ENCODE measurements at places on chromosomes 2 and 18.

DNA sequence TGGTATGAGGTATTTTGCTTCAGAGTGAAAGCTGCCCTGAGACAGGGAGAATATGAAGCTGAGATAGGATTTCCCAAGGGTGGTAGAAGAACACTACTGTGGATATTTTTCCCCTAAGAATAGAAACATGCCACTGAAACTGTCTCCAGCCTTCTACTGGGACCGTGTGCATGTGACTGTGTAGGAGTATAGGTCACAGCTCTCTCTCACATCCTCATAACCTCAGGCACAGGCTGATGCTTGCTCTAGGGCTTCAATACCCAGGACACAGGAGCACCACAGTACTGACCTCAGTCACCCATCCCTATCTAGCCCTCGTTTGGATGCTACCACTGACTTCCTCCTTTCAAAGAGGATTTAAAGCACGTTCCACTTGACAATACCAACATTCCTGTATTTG is 67.2 kb downstream of the REV1 start:
- DNase-seq = no peak

DNA sequence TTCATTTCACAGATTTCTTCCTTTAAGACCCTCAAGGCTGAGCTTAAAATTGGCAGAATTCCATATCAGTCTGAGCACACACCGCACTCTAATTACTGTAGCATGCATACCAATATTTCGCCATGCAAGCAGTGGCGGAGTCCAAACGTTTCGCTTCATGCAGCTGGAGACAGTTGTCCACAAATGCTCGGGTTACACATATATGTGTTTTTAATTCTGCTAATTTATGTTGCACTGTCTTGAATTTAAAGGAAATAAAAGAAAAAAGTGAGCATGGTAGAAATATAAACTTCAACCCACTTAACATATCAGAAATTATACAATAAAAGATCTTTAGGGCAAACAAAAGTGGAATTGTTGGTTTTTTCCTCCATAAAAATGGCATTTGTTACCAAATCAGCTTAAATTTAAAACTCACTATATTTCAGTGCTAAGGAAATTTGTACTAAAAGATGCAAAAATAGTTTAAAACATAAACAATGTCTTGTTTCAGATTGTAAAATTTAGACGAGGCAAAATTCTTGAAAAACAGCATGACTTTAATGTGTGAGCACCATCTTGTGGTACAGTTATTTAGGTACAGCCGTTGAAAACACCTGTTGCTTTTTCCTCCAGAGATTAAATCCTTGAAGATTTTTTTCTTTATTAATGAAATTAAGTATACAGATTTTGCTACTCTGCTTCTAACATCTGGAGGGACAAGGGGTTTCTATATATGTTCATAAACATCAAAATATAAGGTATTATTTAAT is 24.1 kb upstream of the KANSL1L start:
- DNase-seq = no peak

DNA sequence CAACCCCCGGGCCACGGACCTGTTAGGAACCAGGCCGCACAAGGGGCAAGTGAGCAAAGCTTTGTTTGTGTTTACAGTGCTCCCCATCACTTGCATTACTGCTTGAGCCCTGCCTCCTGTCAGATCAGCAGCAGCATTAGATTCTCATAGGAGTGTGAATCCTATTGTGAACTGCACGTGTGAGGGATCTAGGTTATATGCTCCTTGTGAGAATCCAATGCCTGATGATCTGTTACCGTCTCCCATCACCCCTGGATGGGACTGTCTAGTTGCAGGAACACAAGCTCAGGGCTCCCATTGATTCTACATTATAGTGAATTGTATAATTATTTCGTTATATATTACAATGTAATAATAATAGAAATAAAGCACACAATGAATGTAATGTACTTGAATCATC is 125.6 kb downstream of the FMNL2 start:
- DNase-seq = no peak

DNA sequence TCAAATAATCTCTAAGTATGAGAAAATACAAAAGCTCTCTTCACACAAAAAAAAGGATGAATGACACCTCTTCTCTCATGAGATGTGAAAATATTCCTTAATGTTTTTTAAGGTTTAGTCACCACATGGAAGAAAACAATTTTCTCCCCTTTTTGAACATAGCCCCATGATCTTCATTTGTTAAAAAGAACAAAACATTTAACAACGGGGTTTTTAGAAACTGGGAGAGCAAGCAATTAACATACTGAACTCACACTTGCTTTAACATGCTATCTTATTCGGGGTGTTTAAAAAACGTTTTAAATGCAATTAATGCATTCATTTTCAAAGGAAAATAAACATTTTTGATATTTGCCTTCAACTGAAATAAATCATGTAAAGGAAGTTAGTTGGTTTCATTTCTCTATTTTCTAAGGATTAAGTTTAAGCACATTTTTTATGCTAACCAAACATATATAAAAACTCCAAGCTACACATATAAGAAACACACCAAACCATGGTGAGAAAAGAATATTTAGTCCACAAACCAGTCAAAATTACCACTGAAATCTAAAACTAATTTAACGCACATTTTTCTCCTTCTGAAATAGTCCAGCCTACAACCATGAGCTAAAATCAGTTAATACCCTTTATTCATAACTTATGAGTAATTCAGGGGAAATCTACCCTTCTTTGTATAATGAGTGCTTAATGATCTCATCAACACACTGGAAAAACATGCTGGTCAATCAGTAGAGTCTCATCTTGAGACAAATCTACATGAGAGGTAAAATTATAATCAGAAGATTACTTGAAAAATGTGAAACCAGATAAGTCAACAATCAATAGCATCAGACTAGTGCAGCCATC is 8.2 kb downstream of the FBXO11 start:
- DNase-seq = no peak

DNA sequence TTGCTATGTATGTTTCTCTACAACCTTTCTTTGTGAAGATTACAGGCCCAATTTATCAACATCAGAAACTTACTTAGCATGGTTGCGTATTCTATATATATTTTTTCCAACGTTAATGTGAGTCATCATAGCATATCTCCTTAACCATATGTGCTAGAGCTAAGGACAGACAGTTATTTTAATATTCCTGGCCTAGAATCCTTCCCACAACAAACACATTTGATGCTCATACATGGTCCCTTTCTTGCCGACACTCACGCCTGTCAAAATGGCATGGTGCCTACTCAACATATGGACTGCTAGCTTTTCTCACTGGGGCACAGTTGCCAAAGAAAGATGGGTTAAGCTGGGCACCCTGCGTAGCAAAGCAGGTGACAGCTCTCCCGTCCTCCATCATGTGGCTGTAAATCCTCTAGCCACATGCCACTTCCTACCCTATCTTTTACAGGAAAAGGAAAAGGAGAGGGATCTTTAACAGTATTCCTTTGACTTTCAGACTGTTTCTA is 75.2 kb upstream of the GALNT5 start:
- DNase-seq = no peak

DNA sequence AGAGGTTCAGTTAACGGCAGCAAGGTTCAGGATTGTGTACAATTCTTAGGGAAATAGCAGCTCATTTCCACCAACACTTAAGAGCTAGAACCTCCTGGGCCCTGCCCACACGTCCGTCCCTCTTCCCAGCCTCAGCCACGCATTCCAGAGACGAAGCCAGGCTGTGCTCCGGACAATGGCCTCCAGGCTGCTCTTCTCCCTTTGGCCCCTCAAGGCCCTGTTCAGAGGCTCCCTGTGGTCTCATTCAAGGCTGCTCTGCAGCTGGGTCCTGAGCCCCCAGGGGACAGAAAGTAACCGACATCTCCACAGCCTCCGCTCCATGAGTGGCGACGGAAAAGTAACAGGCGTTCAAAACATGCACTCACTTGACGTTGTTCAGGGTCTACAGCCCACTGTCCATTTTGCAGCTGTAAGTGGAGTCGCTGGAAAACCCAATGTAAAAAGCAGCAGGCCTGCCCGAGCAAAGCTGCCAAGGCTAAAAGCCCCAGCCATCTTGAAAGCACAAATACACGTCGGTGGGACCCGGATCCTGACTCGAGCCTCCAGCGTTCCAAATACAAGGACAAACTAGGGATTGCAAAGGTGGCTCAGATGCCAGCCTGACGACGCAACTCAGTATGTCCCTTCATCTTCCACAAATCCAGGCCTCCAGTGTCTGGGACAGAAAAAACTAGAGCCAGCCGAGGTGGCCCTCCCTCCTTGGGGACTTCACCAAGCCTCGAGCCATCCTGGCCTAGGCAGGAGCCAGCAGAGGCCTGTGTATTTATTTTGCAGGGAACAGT is 76.9 kb downstream of the NDUFA10 start:
- DNase-seq = no peak

- DNase-seq = no peak
Measured at GRCh38 chr2:151669585-151670081, 64.6 kb downstream of the NEB start.

DNA sequence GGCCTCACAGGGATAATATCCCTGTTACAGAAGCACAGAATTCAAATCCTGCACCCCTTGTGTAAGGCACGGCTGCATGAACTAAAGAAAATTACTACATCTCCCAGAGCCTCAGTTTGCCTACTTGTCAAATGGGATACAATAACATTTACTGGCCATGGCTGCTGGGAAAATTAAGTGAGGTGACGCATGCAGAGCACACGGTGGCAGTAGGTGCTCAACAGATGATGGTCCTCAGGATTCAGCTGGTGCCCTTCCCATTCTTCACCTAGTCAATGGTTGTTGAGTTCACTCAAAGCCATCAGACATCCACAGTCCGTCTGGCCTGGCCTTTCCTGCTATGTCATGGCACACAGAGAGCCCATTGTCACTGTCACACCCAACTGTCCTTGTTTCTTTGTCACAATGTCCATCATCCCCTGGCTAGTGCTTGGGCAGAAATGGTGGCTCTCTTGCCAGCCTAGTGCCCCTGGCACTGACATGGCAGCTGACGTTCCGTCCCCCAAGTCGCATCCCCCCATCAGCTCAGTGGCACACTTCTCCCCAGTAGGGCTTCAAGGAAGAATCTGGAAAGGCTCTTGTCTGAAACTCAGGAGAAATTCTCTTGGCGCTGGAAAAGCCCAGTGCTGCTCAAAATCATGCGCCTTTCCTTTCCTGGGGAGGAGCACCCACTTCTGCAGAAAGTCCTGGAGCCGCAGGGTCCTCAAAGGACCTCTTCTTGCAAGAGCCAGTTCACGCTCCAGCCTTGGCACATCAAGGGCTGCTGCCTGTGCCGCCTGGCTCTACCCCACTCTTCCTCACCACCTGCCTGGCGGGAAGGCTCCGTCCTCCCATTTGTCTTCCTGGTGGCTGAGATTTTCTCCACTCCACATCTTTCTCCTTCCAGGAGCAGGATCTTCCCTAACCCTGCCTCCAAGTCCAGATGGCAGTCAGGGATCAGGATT is 55.9 kb upstream of the SLC66A3 start:
- DNase-seq = no peak

GRCh38 chr2:216756435-216756834 is 61.1 kb upstream of the IGFBP5 start:
- no peak for DNase-seq
